ENCODE measurements at places on chromosomes 4 and X.

- DNase-seq: no peak
Observed at GRCh38 chr4:151485541-151486131, 76.7 kb downstream of the FHIP1A start.

DNA sequence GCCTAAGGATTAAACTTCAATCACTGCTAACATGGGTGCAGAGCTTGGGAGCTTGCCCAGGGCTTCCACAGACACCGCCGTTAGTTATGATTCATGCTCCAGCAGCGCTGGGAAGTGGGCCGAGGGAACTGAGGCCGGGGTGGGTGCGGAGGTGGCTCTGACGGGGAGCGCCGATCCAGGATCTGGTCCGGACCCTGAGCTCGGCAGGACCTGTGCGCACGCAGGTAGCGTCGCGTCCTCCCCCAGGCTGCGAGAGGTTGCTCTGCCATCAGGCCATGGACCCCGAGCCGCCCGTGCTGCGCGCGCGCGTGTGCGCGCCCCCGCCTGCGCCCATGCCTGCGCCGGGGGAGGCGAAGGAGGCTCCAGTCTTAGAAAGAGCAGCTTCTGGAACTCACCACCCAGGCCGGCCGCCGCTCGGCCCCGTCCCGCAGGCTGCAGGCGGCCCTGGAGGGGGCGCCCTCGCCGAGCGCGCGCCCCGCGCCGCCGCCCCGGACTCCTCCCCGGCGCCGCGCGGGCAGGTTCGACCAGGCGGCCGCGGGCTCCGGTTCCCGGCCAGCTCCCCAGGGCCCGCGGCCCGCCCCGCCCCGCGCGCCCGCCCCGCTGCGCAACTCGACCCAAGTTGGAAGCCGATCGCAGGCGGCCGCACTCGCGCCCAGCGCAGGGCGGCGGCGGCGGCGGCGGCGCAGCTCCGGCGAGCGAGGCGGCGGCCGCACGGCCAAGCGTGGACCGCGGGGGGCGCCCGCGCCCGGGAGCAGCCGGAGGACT, 732 bp upstream of the ADRA2C start:
- DNase-seq: peak; percentile 73

GRCh38 chr4:136554033-136554432, 978.3 kb downstream of the PCDH18 start:
- no peak for DNase-seq

GRCh38 chr4:151979819-151980218, 219.0 kb upstream of the GATB start:
- no peak for DNase-seq

GRCh38 chrX:14386981-14387380, 142.4 kb upstream of the GLRA2 start:
- no peak for DNase-seq

DNA sequence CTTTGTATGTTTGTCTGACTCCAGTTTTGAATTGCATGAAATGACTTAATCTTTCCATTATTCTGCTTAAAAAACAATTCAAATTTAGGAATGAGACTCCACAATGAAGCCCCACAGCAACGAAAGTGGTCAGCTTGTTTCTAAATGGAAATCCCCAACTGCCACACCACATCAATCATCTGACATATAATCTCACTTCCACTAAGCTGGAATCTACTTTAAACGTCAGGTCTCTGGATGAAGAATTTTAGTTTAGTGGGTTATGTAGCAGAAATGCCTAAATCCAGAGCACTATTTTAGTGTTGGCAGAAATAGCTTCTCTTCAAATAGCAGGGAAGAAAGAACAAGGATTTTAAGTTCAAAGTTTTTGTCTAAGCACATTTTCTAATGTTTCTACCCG, 1.7 kb upstream of the BMP2K start:
- DNase-seq: no peak

DNA sequence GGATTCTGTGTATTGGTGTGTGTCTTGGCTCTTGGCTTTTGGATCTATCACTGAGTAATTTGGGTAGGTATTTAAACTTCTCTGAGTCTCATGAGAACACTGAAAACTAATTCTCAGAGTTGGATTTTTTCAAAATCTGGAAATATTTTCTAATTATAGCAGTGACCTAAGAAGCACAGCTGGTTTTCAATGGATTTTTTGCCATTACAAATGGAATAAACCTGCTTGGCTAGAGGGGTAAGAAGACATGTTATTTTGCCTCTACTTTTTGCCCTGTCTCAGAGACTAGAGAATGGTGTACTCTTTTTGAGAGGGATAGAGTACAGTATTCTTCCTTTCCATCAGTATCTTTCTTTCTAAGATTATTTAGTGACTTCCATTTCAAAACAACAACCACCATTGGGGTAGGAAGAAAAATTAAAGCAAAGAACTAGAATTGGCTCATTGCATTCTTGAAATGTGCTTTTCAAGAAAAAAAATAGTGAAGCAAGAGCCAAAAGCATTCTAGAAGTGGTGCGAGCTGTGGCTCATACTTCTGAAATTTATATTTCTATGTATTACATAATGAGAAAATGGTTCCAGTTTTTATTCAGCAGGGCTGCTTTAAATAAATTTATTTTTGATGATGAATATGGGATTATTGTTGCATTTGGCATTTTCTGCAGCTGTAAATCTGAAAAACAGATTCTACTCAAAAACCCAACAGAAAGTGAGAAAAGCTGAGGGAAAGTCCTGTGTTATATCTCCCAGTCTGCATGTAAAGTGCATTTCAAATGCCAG, 850.2 kb upstream of the SLIT2 start:
- no peak for DNase-seq

Measured in frontal cortex (tissue), 4 donors.